Posterior cingulate gyrus (tissue), 11 donors: ENCODE measurements at places on chromosomes 2 and 18.

DNA sequence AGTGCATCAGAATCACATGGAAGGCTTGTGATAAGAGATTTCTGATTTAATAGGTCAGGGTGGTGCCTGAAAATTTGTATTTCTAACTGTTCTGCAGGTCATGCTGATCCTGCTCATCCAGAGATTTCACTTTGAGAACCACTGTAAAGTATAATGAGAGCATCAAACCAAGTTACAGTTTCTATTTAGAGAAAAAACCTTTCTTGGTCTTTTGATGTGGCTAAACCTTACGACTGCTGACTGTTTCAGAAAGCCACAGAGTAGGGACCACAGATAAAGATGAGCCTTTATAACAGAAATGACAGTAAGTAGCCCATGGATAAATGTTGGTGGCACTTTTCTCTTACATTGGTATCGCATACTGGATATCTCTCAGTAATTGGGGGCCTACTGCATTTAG, 109.4 kb upstream of the FANCL start:
- DNase-seq: no peak

GRCh38 chr2:195494451-195494850, 162.6 kb upstream of the SLC39A10 start:
- no peak for DNase-seq

DNA sequence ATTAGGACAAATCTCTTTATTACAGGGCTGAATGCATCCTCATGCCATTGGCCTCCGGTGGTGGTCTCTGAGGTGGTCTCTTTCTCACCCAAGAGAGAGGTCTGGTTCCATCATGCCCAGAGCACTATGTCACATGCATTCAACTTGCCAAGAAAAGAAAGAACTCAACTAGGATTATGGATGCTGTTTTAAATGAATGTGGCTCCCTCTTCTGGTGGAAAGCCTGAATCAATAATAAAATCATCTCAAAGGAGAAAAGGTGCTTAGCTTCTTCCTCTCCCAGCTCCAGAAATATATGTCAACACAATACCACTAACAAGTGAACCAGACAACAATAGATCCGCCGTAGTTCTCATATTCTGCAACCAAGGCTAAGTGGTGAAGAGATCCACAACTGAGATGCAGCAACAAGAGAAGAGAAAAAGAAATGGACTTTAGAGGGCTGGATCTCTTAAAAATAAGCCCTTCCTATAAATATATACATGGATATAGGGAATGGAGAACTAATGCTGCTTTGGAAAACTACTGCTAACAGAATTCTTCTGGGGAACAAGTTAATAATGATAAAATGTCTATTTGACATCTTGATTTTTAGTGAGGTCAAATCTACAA, 396.8 kb downstream of the NCKAP5 start:
- DNase-seq: no peak

DNA sequence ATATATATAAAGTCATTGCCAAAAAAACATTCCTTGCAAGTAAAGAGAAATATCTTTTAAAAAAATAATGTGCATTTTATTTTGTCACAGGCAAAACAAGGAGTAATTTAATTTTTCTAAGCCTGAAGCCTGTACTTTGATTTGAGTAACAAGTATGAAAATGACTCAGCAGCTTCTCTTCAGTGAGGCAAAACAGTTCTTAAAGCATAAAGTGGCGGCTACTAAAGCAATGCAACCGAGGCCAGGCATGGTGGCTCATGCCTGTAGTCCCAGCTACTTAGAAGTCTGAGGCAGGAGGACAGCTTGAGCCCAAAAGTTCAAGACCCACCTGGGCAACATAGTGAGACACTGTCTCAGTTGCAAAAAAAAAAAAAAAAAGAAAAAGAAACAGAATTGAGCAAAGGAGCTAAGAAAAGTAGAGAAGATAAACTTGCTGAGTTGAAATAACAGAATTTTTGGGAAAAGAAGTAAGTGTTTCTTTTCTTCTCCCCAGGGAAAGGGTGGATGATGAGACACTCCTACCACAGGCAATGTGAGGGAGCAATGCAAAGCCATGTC, 29.6 kb downstream of the DOK1 start:
- DNase-seq: no peak

DNA sequence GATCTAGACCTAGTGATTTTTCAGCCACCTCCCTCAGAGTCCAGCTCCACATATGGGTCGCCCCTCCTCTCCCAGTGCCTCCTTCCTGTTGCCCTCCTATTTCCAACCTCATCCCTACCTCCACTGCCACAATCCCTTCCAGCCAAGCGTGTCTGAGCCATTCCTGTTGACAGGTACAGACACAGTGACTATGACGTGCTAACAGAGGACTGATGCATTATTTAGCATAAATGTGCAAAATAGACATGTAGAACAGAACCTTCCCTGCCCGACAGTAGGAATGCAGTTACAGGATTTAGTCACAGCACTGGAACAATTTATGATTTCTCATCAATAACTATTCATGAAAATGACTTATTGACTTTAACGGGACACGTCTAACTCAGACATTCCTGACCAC, 84.4 kb upstream of the PPP1CB start:
- no peak for DNase-seq

- DNase-seq: no peak
Measured at GRCh38 chr18:8045160-8045883, 478.2 kb downstream of the PTPRM start.

- peak; percentile 33 for DNase-seq
Measured at GRCh38 chr2:64998658-64999061, 9.5 kb downstream of the SLC1A4 start.

DNA sequence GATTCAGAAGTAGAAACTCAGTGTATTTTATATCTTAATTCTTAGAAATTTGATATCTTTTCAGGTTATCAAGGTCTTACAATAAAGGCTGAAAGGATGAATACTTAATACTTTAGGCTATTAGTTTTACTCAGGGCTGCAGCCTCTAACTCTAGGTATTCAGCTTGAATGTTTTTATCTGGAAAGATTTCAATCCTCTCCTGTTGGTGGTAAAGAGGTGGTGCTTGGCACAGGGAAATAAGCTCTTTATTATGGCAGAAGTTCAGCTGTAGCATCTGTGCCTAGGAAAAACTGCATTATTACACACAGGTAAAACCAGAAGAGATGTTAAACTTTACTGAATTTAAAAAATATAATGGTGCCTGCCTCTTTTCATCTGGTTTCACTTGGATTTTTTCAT, 11.1 kb downstream of the ACVR2A start:
- no peak for DNase-seq
